Activated CD4-positive, CD25-positive, alpha-beta regulatory T cell treated with anti-CD3 and anti-CD28 coated beads, Interleukin-2, amount 50 U/mL, for 16 hours (primary cell): ENCODE measurements at places on chromosomes 12 and 14.

DNA sequence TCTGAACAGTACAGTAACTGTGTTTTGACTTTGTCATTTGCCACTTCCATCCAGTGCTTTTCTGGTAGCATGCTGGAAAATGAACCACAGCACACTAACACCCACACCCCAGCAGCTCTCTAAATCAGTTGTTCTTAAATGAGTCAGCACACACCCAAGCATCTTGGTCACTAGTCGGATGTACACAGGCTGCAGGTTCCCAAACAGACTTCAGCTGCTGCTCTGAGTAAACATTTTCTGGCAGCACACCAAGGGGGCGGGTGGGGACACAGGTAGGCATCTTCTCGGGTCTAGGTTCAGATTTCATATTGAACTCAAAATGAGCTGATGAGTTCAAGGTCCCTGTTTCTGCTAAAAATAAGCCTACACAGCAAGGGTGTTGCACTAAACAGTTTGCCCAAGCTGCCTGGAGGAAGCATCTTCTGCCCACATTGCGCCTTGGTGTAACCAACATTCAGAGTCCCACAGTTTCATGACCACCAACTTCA, 39.8 kb downstream of the IFNG start:
- no peak for DNase-seq

DNA sequence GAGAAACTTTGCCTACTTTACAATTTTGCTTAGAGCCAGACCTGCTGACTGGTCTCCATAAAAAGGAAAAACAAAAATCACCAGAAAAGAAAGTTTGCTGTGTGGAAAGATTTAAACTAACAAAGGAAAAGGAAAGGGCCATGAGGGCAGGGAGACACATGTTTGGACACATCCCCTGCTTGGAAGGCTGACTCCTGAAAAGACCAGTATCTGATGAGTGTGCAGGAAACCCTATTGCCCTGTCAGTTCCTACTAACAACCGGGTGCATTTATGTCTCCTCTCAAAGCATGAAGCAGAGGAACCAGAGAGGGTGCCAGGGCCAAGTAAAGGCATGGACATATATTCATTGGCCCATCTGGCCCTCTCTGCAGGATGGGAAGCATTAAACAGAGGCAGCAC, 7.0 kb upstream of the STAB2 start:
- DNase-seq, result no peak

GRCh38 chr12:54378796-54379397, 5.6 kb downstream of the ZNF385A start:
- no peak for DNase-seq

DNA sequence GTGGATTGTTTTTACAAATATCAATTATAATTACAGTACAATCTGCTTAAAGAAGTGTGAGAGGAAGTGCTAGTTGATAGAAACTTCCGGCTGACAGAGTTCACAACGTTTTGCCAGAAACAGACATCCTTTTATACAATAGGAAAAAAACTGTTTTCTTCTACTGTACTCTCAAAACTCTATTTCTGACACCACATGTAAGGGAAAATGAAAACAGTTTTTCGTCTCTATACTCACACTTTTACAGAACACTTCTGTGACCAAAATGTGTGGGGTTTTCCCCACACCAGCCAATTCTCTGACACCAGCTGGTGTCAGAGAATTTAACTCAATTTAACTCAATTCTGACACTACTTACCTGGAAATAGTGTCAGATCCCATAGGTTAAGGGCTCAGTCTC, 24.2 kb upstream of the HIF1A start:
- no peak for DNase-seq

GRCh38 chr12:128813883-128814282, 9.9 kb downstream of the SLC15A4 start:
- DNase-seq, result no peak

DNA sequence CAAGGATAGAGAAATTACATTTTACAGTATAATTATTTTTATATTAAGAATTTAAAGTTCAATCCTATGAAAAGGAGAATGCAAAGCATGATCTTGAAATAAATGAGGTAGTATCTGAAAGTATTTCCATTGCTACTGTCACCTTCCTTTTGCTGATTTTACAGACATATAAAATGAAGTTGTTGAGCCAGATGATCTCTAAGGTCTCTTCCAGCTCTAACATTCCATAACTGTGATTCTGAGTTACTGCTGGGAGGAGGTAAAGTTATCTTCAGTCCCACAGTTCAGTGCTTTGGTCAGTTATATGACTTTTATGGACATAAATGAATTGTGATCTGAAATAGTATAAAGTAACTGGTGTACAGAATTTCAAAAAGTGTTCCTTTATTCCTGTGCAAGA, 52.8 kb downstream of the SLC38A6 start:
- DNase-seq, result no peak

- no peak for DNase-seq
Measured at GRCh38 chr12:75951399-75952278, 79.9 kb downstream of the PHLDA1 start.

- DNase-seq, result no peak
Measured at GRCh38 chr12:84124211-84124610, 788.4 kb downstream of the SLC6A15 start.

DNA sequence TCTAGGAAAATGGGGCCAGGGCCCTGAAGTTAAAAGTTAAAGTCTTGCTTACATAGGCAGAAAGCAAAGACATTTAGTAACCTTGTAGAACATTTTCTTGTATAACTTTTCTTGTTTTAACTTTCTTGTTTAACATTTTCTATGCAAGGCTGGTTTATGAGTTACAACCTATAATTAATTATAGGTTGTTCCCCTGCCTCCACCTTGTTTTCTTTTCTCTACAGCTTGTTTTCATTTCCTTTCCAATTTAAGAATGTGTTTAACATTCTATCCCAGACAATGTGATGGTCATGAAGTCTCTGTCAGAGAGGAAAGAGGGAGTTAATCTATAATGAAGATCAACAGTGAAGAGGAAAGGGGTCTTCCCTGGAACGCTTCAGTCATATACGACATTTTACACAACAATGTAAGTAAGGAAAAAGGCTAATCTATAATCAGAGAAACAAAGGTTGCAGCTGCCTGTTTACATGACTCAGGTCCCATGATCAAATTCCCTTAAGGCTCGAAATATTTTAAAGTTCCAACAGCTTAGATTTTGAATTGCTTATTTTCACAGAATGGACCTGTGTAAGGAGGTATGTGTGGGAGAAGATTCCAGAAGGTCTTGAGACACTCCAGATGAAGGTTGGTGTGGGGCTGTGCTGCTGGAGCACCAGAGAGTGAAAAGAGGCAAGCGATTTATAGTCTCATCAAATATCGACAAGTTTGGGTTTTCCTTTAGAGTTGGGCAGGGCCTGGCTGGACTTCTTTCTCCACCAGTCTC, 34.2 kb upstream of the TCL1B start:
- no peak for DNase-seq

GRCh38 chr12:46073321-46073720, 82.9 kb upstream of the SCAF11 start:
- no peak for DNase-seq

GRCh38 chr12:104823985-104824461, 134.1 kb downstream of the SLC41A2 start:
- DNase-seq, result no peak

- no peak for DNase-seq
Measured at GRCh38 chr14:105287249-105288102, 13.3 kb downstream of the BRF1 start.

DNA sequence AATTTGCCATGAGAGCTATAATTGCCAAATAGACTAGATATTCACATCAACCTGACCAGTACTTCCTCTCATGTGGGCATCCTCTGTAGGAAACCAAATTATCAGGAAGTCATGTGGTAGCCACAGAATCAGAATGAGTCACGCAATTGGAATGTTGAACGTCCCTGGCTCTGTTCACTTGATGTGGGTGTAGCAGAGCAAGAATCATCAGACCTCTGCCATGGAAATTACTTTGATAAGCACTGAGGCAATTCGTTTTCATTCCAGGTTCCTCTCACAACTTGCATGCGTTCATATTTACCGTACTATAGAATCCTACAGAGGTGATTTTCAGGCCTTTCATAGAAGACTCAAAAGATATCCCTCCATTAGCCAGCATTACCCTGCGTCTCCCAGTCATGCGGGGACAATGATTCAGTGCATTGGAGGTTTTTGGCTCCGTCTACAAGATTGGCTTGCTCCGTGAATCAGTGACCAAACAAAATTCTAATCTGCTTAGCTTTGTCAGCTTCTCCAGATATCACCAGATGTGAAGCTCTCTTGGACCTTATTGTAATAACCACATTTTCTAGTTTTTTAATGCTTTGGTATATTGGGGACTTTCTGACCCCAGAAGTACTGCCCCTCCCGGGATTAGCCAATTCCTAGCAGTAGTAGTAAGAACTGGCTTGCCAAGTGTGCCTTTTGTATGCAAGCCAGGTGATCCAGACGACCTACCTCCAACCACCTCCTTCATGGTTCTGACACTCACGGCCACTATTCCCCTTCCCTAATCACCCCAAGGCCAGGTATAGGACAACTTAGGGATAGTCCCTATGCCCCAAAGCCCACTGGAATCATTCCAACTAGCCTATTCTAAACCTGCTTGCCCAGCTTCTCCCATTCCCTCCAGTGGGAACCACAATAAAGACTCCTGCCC, 133.4 kb downstream of the KICS2 start:
- DNase-seq, result no peak

- DNase-seq, result no peak
Measured at GRCh38 chr12:83086023-83086422, 399.3 kb downstream of the TMTC2 start.

DNA sequence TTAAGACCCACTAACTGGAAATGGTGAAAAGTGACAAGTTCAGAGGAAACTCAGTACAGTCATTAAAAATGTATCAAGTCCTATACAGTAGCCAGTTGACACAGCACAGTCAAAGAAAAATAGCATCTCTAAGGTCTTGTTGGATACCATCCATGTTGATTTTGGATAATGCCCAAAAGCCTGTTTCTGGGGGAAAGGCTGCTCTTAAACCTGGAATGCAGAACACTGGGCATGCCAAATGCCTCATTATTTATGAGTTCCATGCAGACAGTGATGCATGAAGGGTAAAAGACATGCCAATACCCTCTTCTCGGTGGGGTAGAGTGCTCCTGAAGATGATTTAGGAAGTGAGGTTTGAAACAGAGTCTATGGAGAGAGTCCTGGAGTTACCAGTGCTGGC, 29.6 kb downstream of the KCNK13 start:
- DNase-seq, result no peak

GRCh38 chr12:108720757-108721514, 10.4 kb downstream of the CORO1C start:
- DNase-seq, result no peak

DNA sequence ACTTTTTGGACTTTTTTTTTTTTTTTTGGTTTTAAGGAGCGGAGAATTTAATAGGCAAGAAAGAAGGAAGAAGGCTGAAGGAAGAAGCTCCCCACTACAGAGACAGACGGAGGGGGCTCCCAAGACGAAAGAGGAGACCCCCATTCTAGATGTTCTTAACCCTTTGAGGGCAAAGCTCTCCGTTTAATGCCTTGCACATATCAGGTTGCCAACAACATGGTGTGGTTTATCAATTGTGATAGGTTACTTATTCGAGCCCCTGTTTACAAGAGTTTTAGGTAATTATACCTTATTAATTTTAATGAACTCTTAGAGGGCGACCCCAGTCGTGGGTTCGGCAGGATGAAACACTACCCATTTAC, 1.2 kb upstream of the FBXO33 start:
- DNase-seq, result no peak

DNA sequence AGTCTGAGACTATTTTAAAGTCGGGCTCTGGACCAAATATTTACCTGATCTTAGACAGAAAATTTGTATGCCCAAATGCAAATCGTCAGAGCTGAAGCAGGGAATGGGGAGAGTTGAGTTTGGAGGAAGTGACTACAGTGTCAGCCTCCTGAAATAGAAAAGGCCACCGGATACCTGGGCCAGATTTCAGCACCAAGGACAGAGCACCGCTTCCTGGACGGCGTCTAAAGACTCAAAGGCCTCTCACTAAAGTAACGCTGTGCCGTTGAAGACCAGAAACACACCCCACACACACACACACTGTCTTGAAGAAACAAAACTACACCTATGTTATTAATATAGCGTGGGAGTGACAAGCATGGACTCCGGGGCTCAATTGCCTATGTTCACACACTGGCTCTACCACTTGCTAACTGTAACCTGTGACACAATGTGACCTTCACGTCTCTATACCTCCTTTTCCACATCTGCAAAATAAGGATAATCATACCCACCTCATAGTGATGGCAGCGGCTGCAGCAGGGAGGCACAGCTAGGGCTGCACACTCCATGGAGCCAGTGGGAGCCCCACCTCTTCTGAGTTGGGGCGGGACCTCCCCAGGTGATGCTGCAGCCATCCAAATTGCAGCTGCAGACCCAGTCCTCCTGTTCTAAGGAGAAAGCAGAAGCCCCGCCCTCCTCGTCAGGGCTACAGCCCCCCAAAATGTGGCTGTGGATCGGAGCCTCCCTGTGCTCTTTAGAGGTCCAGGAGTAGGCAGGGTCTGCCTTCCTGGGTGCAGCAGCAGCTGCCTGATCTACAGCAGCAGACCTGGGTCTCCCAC, 35.6 kb downstream of the KRT76 start:
- DNase-seq, result peak; percentile 11

GRCh38 chr14:68947802-68948201, 31.3 kb downstream of the ACTN1 start:
- no peak for DNase-seq

DNA sequence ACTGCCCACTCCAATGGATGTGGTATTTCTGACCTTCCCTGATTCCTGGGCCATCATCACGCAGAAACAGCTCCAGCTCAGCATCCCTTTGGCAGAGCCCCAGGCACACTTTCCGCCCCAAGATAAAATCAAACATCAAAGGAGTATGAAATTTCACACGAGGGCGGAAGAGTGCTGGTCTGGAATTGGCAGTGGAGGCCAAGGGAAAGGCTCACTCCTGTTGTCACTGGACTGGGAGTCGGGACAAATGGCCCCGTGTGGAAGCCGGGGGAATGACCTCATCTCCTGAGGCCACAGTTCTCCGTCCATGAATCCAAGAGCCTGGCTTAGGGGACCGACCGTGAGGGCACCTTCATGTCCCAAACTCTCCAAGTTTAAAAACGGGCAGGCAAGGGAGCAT, 40.9 kb downstream of the FZD10 start:
- DNase-seq, result no peak

GRCh38 chr14:39228509-39229221, 5.0 kb upstream of the MIA2 start:
- DNase-seq, result no peak

- no peak for DNase-seq
Measured at GRCh38 chr12:131618303-131618658, 92.6 kb upstream of the SFSWAP start.
